SHP77 (cell line): ENCODE measurements at places on chromosomes 7 and 10.

DNA sequence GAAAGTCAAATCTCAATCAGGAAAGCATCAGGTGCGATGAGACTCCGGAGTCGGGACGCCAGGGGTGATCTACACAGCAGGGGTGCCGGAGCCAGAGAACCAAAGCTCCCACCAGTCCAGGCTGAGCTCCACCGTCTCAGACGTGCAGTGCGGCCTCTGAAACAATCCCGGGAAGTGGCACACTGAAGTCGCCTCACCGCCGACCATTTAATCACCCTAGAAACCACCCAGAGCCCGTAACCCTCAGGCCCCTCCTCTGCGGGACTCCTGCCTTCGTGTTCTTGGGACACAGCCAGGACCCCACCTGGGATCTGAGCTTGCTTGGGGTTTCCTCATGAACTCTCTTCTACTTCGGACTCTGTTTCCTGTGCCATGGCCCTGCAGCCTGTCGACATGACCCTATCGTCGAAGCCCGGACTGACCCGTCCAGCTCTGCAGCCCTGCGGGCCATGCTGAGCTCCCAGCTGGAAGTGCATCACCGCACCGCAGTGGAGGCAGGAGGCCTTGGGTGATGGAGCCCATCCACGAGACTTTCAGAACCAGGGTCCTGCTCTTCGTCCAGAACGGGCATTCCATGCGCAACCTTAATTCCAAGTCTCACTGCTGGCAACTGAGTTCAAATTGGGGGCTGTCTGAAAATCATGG, 266.4 kb downstream of the PTPRN2 start:
- DNase-seq, result no peak

DNA sequence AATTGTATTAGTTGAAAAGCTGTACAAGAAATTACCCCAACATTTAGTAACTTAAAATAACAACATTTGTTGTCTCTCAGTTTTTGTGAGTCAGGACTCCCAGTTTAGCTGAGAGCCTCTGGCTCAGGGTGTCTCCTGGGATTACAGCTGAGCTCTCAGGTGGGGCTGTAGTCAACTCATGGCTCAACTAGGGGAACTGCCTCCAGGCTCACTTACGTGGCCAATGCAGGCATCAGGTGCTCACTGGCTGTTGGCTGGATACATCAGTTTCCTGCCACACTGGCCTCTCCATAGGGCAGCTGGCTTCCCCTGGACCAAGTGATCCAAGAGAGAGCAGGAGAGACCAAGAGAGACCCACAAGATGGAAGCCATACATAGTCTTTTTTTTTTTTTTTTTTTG, 17.5 kb downstream of the CCNY start:
- DNase-seq, result no peak

DNA sequence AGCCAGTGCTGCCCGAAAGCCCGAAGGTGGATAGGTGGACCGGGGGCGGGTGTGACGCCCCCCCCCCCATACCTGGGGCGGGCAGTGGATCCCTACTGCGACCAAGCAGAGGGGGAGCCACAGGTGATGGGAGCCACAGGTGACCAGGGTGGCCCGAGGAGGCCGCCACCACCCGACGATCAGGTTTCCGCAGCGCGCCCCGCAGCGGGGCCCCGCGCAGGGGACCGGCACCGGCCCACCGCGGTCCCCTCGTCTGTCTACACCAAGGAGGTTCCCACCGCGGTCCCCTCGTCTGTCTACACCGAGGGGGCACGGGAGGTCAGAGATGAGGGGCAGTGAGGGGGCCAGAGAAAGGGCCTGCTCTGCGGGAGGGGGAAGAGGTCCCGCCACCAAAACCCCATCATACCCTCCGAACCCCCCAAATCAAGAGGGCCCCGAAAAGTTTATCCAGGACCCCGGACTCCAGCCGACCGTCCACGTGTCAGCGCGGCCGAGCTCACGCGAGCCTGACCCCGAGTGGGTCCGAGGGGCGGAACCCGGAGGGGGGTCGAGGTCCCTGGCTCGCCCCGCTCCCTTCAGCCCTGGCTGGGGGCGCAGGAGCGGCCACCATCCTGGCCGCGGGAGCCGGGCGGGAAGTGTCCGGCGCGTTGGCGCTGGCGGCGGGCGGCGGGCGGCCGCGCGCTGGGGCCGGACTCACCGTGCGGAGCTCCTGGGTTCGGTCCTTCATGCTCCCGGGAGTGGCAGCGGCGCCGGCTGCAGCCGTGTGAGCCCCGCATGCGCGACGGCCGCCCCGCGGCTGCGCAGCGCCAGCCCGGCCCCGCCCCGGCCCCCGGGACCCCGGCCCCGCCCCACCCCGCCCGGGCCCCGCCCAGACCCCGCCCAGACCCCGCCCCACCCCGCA, at the start of gene STX1A:
Gene STX1A (minus strand): TSS at position 765 of the 901 bp plus-strand sequence. CDS start 38 bp downstream, at position 727.
- no peak for DNase-seq

GRCh38 chr7:70319057-70319456, 720.8 kb downstream of the AUTS2 start:
- DNase-seq, result no peak

GRCh38 chr10:129850790-129851189, 113.3 kb downstream of the EBF3 start:
- DNase-seq, result no peak

DNA sequence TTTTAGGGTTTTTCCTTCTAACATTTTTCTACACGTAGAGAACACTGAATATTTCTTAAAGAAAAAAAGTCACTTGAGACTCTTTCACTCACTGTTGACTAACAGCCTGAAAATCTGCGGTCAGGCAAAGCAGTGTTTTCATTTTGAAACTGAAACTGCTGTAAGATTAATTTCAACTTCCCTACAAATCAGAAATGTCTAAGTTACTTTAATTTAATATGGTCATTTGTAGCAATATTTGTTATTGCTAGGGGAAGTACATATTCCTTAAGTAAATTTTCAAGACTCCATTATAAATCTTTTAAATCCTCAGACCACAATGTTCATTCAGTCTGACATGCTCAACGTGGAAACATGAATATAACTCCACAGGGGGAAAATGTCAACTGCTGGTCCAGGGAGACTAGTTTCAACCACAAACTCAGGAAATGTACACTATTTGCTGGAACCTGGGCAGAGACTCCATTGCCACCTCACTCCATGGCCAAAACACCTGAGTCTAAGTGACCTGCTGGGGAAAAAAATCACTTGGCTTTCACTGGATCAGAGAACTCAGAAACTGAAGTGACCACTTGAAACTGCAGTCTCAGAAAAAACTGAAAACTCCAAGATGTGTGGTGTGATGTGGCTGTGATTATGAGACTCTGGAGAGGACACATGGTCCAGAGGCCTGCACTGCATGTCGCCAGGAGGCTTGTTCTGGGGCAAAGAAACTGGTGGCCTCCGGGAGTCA, 161.2 kb downstream of the TAX1BP1 start:
- DNase-seq, result no peak

DNA sequence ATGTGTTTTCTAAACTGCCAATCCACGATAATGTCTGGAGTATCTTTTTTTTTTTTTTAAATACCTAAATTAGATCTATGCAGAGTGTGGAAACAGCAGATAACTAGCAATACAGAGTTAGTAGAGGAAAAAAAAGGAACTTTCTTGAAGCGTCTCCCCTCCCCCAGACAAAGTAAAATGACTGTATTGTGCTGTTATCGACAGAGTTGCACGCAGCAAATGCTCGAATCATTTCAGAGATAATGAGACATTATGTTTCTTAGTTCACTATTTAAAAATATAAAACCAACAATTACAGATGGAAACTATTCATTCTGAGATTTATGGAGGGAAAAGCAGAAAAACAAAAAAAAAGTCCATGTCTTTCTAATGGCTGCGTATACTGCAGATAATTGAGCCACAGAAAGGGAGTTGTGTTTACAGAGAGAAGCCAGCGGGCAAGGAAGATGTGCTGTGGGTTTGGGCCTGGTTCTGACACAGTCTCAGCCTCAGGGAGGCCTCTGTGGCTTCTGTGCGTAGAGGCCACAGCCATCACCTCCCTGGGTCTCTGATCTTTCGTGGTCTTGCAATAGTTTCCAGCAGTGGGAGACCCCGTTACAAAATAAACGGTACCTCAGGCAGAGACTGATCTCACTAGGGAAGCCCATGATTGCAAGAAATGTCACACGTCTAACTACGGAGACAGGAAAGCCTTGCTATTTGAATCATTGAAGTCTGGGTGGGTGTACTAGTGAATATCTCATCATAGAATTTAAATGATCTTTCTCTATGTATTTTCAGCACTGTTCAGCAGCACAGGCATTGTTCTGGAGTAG, 19.1 kb upstream of the KLF6 start:
- no peak for DNase-seq

DNA sequence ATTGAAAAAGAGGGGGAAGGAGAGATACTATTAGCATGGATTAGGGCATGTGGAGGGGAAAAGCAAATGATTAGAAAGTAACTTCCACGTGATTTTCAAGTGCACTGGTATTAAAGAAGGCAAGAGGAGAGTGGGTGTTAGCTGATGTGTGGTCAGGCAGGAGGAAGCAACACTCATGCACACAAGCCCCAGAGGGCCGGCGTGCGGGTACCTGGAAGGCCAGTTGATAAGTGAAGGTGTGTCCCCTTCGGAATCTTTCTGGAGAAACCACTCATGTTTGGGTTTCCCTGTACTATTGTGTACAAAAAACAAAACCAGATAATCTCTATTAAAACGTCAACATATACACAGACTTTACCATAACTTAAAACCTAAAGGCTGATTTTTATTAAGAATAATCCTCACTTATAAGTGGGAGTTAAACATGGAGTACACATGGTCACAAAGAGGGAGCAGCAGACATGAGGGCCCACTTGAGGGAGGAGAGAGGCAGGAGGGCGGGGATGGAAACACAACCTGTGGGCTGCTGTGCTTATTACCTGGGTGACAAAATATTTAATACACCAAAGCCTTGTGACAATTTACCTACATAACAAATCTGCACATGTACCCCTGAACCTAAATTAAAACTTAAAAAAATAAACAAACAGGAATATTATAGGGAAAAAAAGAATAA, 98.9 kb downstream of the SVIL start:
- DNase-seq, result no peak

DNA sequence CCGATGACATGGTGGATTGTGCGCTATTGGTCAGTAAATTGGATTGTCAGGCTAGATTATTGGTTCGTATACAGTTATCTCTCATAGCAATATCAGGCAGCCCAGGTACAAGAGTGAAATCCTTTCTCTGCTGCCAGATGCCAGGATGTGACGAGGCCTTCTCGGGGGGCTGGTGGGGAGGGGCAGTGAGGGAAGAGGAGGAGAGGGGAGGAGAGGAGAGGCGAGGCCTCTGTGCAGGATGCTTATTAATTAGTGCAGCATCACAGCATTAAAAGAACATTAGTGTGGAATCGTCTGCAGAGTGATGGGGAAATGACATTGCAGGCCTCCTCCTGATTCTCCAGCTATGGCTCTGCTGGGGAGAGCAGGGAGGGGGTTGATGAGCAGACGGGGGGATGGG, 30.5 kb upstream of the SLF2 start:
- no peak for DNase-seq

DNA sequence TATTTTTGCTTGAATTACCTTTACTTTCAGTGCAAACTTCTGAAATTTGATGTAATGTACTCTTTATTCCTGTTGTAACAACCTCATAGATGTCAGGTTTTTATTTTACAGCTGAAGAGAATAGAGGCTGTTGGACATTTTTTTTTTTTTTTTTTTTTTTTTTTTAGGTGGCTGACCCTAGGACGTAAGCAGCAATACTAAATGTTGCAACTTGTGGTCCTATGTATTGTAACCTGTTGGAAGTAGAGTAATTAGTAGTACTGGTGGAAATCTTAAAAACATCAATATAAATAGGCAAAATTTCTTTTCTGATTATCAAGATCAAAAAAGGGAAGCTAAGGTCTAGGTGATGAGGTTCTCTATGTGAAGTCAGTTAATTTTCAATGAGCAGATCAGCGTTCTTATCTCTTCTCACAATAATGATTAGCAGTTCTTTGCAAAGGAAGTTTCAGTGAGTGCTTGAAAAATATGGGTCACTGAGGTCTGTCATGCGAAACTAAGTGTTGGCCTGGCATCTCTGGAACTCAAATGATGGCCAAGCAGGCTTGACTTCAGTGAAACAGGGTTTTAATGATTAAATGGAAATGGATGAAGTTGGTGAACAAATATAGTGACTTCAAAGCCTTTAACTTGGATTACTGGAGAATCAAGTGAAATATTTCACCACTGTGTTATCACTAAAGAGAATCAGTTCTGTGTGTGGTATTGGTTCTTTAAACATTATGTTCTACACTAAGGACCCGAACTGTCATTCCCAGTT, 42.7 kb downstream of the BICC1 start:
- no peak for DNase-seq

DNA sequence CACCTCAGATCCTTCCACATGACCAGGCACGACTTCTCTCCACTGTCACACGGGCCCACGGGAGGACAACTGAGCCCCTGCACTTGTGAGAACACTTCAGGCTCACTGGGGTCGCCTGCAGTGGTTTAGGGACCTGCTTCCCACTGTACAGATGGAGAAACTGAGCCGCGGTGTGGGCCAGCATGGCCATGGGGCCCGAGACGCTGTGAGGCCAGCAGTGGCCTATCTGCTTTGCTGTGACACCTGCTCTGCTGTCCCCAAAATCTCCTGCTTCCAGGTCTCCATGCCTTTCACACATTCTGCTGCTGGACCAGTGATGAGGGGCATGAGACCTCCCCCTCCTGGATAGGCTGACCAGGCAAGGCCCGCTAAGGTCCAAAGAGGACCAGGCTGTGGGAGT, 75.8 kb upstream of the PAX2 start:
- DNase-seq, result no peak

- no peak for DNase-seq
Observed at GRCh38 chr7:148772297-148773089, 73.8 kb downstream of the CUL1 start.

DNA sequence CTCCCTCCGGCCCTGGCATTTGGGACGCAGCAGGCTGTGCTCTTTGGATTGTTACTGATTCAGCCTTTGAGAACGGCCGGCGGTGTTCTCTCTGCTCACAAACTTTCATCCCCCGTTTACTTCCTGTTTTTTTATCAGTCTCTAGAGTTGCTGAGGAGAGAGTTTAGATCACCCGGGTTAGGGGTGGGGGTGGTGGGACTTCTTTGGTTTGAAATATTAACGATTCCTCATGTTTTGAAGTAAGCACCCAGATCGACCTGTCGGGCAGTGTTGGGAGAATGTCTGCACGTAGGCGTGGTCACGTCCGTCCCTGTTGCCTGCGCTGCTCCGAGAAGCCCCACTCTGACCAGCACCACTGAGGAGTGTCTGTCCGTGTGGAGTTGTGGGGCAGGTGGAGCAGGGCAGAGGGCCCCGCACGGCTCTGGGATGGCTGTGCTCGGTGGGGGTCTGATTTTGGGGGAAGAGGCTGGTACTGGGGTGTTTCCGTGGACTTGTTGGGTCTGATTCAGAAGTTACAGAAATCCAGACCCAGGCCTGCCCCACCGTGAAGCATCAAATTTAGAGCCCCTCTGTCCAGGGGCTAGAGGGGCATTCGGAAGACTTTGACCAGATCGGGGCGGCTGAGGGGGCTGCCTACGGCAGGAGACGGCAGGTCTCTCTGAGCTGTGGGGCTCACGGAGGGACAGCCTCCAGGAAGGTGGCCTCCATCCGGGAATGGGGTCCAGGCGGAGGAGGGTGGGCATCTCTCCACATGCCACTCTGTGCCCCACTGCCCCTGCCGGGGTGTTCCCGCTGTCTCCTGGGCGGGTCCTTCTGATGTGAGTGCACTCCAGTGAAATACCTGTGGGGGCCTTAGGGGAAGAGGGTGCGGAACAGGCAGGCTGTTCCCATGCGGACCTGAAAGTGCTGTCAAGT, 7.4 kb downstream of the INPP5A start:
- DNase-seq, result no peak
